NAMALWA (cell line): ENCODE measurements at places on chromosomes 3 and 15.
A peak's percentile ranks its signal among the peaks of the same experiment; 100 is the strongest.

DNA sequence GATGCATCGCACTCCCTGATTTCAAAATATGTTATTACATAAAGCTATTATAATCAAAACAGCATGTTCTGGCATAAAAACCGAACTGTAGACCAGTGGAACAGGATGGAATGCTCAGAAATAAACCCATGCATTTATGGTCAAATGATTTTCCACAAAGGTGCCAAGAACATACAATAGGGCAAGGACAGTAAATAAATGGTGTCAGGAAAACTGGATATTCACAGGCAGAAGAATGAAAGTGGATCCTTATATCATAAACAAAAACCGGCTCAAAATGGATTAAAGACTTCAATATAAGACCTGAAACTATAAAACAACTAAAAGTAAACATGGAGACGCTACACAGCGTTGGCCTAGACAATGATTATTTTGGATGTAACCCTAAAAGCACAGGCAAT is 22.6 kb downstream of the USP50 start:
- no peak for DNase-seq

- no peak for DNase-seq
Measured at GRCh38 chr15:69920221-69920620, 177.5 kb downstream of the TLE3 start.

GRCh38 chr3:134970895-134971294 is 175.8 kb downstream of the EPHB1 start:
- DNase-seq: no peak

GRCh38 chr3:137191951-137192350 is 234.2 kb downstream of the IL20RB start:
- DNase-seq: no peak

DNA sequence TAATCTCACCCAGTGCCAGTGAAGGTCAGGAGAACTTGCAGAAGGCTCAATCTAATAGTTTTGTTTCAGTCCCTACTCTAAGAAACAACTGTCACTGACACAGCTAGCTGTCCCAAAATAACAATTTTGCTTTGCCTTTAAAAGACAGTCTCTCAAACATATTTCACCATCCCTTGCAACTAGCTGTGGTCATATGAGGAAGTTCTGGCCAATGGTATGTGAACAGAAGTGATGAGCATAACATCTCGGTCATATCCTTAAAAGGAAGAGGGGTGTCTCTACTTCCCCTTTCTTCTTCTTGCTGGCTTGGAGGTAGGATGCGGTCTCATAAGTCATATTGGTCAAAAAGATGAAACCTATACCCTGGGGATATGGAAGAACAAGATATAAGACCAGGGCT is 198.1 kb downstream of the NEK10 start:
- DNase-seq: peak; percentile 24

GRCh38 chr15:100667405-100668347 is 65.3 kb downstream of the ASB7 start:
- no peak for DNase-seq

DNA sequence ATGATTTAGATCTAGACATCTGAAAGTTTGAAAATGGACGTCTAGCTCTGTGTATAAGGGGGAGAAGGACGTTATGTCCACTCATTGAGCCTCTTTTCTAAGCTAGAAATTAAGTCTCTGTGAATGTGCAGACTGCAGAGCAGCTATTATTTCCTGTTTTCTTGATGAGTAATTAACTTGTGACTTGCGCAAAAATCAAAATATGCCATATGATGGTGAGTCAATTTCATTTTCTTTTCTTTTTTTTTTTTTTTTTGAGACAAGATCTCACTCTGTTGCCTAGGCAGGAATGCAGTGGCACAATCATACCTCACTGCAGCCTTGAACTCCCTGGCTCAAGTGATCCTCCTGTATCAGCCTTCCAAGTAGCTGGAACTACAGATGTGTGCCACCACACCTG is 14.1 kb downstream of the LACTB start:
- DNase-seq: no peak

DNA sequence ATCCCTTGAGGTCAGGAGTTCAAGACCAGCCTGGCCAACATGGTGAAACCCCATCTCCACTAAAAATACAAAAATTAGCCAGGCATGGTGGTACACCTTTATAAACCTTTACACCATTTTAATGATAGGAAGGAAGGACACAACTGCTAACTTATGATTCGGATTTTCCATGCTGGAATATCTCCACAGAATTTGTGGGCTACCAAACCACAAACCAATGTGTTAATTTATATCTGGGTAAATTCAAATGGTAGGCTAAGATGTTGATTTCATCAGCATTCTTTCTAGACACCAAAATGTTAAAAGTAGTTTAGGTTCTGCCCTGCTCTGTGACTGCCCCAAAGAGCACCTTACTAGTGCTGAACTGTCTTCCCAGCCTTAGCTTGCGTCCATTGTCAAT is 72.8 kb downstream of the POLQ start:
- DNase-seq: no peak
